ENCODE measurements at places on chromosomes 7 and 10. TPM values are rescaled to one million over a fixed set of nuclear protein-coding genes. Genes with fewer than 3 reads are reported as not detected.

DNA sequence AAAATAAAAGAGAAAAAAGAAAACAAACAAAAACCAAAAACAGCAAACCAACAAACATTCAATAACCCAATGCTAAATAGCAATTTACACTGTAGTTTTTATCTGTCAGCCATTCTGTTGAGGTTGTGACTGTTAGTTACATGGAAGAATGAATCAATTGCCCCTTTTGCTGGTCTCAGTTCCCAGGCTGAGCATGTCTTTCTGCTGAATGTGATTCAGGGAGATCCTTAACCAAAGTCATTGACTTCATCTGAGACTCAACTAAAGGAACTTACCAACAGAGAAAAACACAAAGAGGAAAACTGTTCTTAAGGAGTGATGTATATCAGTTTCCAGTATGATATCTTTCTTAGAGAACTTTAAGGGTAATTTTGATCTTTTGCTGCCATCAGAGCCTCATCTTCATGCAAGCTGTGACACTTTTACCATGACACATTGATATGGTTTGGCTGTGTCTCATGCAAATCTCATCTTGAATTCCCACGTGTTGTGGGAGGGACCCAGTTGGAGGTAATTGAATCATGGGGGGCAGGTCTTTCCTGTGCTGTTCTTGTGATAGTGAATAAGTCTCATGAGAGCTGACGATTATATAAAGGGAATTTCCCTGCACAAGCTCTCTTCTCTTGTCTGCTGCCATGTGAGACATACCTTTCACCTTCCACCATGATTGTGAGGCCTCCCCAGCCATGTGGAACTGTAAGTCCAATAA is 469.8 kb downstream of the KIF20B start:
- DNase-seq: no peak

TAS2R41 gene
- total RNA-seq: not detected

LZTS2 gene
- total RNA-seq: 37.1 TPM

IFIT1B gene
- not detected for total RNA-seq

ERVW-1 gene
- total RNA-seq: not detected

CCDC7 gene
- 2.6 TPM for total RNA-seq

MYL10 gene
- total RNA-seq: not detected

DNA sequence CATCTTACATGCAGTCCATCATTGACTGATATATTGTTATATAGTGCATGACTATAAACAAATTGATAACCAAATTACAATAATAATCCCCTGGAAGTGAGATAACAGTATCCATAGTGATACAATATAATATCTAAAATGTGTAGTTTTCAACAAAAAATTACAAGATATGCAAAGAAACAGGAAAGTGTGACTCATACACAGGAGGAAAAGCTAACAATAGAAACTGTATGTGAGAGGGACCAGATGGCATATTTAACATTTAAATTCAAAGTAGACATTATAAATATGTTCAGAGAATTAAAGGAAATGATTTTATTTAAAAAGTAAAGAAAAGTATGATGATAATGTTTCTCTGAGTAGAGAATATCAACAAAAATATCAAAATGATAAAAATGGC is 8.0 kb downstream of the OR9A2 start:
- no peak for DNase-seq

DNA sequence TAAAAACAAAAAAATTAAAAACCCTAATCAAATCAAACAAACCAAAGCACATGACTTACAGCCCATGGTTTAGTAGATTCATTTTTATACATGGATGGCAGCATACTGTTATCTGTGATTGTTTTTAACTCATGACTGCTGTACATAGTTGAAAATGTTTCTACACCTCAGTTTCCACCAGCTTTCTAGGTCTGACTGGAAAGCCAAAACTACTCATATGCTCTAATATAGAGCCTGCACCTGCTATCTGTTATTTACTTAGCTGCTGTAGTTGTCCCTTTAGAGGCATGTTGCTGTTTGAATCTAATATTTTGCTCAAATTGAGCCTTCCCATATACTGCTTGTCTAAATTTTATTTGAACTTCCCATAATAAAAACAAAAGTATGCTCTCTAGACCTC is 289.9 kb upstream of the LRRN3 start:
- no peak for DNase-seq

DNA sequence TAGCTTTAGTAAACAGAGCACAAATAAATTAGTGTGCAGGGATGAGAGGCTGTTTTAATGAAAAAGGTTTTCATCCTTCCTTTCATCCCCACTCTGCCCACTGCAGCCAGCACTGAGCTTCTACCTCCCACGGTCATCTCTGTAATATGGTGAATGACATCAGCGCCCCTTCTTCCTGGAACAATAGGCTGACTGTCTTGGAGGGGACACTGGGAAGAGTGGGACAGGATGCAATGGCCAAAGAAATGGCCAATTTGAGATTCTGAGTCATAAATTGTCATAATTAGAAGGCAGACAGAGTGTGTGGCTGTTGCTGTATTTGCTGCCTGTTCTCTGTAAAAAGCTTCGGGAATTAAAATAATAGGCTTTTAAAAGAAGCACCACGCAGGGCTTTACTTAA is 126.7 kb upstream of the CALN1 start:
- no peak for DNase-seq

- no peak for DNase-seq
Observed at GRCh38 chr10:124349996-124350280, 68.8 kb downstream of the OAT start.

DNA sequence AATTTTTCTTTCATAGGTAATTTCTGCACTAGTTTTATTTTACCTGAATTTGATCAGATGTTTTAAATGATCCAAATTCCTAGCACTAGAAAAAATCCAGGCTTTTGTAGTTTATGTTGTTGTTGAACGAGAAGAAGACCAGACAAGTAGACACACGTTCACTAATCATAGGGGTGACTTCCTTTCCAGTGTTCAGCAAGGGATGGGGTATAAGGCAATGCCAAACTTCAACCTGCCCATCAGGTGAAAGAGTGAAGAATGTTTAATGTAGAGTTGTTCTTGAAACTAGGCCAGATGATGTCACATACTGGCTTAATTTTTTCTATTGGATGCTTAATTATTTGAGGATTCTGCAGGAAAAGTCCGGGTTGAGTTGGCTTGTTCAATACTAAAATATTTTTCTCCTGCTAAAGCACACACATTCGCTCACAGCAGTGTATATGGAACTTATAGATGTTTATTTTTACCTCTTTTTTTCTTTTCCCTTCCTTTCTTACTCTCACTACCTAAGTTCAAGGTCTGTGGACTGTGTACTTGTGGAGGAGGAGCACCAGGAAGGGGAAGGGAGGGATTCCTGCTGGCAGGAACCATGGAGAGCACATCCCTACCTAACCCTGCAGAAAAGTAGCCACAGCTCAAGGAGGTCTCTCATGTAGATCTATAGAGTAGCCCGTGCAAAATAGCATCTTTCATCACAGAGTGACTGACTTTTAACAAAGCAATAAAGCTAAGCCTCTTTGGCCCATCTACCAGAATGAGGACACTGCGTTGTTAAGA is 23.1 kb upstream of the AKR1E2 start:
- peak; percentile 67 for DNase-seq

DNA sequence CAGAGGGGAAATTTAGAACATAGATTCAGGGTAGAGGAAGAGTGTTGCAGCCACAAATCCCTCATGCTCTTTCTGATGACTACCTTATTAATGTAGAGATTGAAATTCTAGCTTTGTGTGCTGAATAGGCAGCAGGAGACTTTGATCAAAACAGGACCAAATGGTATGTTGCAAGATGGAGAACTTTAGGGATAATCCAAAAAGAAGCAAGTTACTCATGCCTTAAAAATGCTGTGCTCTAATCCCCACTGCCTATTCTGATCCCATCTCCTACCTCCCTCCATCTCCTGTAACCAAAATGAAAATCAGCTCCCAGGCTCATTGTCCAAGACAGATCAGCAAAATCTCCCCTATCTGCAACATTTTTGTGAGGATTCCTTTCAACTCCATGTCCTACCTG is 31.3 kb downstream of the CH25H start:
- DNase-seq: no peak

DNA sequence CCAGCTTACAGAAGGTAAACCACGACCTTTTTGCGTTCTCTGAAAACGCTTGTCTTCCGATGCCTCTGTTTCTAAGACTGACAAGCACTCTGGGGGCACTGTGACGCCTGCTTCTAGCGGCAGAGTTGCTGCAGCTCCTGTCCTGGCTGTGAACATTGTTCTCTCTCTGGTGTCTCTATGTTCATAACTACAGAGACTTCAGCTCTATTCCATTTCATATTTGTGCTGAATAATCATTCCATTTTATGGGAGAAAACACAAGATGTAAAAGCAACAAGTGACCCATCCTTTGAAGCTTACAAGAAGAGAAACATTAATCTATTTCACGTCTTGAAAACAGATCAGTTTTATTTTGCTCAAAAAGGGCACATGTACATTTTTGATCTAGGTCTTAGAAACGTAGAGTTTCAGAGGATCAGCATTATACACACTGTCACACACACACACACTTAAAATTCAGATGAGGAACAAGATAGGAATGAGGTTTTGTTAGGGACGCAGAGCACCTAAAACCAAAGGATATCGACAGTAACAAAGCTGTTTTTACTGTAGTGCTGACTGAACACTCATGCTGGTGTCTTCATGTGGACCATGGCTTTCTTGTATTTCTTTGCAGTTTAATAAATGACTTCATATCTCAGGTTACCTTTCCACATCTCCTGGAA is 3.0 kb downstream of the IKZF1 start:
- no peak for DNase-seq

ACSM6 gene
- total RNA-seq: not detected

DNA sequence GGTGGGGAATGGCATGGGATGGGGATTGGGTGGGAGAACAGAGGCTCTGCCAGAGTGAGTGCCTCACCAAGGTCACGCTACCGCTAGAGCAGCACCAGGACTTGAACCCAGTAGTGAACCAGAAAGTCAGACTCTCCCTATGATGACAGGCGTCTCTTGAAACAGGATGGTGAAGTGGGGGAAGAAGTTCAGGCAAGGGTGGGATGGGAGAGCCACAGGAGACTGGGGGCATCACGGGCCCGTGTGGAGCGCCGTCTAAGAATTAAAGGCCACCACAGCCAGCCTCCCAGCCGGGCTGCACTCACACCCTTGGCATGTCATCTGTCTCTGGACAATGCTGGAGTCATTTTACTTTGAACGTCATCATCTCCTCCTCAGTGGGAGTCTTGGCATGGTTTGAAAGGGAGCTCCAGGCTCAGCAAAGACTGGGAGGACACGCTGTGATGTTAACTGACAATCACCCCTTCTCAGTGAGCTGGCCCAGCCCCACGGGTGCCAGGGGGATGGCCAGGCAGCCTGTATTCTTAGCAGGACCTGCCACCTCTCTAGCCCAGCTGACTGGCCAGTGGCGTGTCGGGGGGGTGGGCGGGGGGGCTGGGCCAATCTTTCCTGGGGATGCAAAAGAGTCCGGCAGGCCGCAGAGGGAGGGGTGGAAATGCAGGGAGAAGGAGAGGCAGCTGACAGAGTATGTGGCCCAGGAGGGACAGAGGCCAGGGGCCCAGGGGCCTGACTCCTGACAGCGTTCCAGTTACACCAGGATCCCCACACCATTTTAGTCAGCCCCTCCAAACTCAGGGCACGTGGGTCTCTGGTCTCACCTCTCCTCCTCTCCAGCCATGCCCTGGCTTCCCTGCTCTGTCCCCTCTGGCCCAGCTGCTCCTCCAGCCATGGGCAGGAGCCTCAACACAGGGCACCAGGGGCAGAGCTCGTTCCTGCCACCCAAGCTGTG is 96.2 kb downstream of the VOPP1 start:
- DNase-seq: no peak

DNA sequence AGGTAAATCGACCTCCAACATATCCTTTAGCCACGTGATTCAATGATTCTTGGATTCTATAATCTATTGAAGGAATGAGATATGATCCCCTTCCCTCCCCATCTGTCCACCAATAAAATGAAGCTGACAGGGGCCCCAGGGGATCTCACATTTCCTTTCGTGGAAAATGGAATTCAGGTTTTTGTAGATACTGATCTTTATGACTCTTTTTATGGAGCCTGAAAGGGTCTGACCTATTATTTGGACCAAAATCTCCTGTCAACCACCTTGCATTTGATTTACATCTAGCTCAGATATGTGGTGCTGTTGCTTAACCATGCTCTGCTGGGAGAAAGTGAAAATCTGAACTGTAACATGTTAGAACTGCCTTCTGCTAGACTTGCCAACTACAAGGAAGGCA is 234.0 kb upstream of the CXCL12 start:
- no peak for DNase-seq

ASB10 gene
- not detected for total RNA-seq

- DNase-seq: peak; percentile 89
Observed at GRCh38 chr7:66847879-66848790, 72.9 kb upstream of the TMEM248 start.

DNA sequence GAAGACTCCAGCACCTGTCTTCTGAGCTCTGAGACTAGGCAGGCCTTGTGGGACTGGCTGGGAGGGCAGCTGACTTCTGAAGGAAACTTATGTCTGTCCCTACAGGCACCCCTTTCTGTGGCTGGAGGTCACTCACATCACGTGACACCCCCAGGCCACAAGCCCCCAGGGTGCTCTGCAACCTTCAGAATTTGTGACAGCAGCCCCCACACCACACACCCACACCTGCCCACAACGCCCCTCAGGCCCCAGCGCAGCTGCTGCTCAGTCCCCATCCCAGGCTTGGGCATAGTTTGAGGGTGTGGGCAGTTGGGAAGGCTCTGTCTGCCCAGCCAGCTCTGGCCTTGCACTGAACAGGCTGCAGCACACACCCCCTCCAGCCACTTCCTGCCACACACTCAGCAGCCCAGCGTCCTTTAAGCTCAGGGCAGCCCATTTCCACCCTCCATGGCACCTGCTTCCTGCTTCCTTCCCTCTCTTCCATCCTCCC is 80.0 kb upstream of the UNC5B start:
- no peak for DNase-seq

DNA sequence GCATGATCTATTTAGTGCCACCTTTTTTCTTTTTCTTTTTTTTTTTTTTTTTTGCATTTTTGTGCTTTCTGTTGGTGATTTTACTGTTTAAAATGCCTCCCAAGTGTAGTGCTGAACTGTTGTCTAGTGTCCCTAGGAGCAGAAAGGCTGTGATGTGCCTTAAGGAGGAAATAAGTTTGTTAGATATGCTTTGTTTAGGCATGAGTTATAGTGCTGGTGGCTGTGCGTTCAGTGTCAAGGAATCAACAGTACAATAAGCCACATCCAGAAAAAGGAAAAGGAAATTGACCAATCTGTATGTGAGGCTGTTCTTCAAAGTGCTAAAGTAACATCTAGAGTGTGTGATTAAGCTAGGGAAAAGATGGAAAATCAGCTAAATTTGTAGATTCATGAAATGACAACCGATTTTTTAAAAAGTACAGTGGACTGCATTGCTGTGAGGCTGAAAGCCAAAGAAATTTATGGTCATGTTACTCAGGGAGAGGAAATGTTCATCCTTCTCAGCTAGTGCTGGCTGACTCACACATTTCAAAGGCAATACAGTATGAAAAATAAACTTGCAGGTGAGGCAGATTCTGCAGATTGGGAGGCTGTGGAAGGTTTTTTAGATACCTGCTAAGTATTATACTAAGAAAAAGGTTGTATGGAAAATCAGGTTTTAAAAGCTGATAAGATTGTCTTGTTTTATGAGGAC is 122.7 kb upstream of the ADCY1 start:
- peak; percentile 64 for DNase-seq

- no peak for DNase-seq
Observed at GRCh38 chr7:46512891-46513413, 591.9 kb upstream of the IGFBP3 start.

GRCh38 chr7:140005754-140006503 is 56.8 kb downstream of the PARP12 start:
- no peak for DNase-seq

GARIN1A gene
- 4.0 TPM for total RNA-seq

- DNase-seq: no peak
Observed at GRCh38 chr7:22698767-22699166, 28.2 kb upstream of the IL6 start.

Data from mammary epithelial cell (primary cell).